Ascending aorta (tissue), 2 donors: ENCODE measurements at places on chromosomes 3 and 15.

GRCh38 chr15:90750186-90750585 is 33.0 kb downstream of the BLM start:
- DNase-seq: no peak

GRCh38 chr3:177284383-177284881 is 87.2 kb upstream of the TBL1XR1 start:
- DNase-seq: no peak

- no peak for DNase-seq
Observed at GRCh38 chr3:4738737-4739274, 240.4 kb upstream of the BHLHE40 start.

- peak; percentile 93 for DNase-seq
Observed at GRCh38 chr15:78108300-78109084, 16.1 kb downstream of the SH2D7 start.

DNA sequence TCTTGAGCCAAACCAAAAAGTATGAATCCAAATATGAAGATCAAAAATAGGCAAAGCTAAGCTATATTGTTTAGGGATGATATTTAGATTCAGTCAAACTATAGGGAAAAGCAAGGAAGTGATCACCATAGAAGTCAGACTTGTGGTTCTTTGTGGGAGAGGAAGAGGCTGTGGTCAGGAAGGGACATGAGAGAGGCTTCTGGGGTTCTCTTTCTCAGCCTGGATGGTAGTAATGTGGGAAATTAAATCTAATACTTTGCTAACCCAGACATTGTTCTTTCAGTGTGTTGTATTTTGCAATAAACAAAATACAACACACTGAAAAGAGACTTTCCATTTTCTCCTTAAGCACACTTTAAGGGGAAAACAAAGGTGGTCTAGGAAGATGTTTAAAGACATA is 3.1 kb downstream of the CX3CR1 start:
- no peak for DNase-seq

DNA sequence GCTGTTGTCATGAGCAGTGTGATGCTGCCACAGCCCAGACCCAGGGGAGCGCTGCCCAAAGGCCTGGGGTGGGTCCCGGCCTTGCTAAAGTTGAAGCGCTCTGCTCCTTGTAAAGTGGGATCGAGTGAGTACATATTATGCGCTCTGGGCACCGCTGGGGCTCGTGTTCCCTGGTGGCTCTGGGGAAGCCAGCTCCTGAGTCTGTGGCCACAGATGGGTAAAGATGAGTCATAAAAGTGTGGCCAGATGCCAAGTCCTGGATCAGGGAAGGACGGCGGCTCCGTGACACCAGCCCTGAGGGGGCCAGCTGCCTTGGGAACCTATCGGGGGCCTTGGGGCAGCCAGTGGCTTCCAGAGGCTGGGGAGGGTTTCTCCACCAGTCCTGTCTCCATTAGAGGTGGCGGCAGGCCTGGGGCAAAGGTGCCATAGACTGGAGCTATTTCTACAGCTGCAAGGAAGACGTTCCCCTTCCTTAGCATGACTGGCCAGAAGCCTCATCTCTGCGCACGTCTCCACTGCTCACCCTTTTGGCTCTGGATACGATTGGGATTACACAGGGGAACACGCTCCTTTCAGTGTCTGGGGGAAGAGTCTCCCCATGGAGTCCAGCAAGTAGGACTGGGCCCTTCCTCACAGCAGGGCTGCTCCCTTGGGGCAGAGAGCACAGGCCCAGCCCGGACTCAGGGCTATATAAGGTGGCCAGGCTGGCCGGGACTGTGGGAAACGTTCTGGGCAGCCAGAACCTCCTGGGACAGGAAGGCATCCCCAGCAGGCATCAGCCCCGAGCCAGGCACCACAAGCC is 1.2 kb upstream of the ITIH4 start:
- DNase-seq: peak; percentile 49

DNA sequence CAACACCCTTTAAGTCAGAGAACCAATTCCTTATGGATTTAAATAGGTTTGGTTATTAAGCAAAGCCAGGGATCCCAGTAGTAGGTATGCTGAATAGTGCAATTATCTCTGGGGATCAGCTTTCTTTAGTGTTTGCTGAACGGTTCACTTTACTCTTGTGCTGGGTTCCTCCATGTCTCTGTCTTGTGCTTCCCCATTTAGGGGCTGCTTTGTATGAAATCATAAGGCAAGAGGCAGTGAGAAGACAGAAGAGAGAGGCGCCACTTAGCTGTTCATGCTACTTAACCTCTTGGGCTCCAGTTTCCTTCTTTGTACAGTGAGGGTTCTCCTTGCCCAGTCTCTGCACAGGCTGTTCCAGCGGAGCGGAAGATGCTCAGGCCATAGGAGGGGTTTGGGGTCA is 3.5 kb downstream of the ST6GAL1 start:
- no peak for DNase-seq

- no peak for DNase-seq
Observed at GRCh38 chr3:150319900-150320299, 88.2 kb upstream of the TSC22D2 start.
